ENCODE measurements at places on chromosomes 2 and 18.

GRCh38 chr2:156845806-156846558 lies 409.8 kb downstream of the GPD2 start:
- DNase-seq, result no peak

DNA sequence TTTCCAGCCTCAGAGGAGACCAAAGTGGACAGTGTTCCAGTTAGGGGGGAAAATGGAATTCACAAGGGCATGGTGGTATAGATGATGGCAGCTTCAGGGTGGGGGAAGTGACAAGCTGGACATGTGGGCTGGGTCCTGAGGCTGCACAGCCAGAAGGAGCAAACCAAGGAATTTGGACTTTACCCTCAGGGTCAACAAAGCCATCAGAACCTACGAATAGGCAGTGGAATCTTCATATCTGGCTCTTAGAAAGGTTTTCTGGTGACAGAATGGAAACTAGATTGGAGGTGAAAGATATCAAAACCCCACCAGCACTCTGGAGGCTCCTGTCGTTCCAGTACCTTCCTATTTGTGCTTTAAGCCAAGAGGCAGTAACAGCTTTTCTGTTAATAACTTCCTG lies 127.1 kb downstream of the SETBP1 start:
- DNase-seq, result no peak

DNA sequence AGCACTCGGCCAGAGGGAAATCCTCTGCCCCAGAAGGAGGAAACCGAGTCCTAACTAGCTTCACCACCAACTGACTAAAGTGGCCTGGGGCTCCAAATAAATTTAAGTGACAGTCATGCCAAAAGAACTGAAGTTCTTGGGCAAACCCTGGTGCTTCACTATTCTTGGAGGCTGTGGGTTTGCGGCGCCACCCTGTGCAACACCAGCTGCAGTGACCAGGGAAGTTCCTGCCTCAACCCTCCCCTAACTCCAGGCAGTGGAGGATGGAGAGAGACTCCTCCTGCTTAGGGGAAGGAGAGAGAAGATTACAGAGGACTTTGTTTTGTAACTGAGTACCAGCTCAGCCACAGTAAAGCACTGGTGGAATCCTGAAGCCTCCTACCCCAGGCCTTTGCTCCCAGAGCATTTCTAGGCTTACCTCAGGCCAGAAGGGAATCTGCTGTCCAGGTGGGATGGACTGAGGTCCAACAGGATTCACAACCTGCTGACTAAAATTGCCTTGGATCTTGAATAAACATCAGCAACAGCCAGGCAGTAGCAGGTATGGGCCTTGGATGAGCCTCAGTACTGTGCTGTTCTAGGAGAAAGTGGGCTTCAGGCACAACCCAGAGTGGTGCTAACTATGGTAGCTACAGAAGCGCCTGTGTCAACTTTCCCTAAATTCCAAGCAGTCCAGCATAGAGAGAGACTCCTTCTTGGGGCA lies 29.4 kb upstream of the BMP10 start:
- DNase-seq, result peak; percentile 30

DNA sequence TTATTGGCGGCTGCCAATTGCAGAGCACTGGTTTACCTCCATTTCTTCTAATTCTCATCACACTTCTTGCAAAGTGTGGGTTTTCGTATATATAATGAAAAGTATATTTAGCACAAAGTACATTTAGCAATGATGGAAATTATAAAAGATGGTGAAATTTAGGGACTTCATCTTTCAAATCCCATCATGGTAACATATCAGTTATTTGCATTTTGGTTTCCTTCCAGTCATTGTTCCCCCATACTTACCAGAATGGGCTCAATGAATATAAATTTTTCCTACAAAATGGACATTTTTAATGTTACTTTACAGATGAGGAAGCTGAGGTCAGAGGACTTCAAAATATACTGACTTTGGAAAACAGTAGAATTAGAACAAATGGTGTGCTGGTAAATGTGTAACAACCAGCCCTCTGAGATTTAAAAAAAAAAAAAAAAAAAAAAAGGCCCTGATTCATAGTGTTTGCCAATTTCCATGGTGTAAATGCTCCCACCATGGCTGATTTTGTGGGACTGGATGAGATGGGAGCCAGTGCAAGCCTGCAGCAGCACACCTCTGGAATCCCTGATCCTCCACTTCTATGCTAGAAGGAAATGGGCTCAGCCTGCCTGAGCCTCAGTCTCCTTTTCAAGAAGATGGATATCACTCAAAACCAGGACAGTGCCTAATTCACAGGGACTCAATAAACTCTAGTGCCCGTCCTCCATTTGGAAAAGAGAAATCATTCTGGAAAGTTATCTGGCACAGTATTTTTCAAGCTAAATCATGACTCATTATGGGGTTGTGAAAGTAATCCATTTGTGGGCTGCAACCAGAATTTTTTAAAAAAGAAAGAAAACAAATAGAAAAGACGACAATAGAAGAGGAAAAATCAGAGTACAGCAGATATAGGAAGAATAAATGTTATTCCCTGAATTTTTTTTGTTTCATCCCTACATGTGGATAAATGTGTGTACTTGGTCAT lies 34.0 kb downstream of the LBH start:
- DNase-seq, result peak; percentile 4

- no peak for DNase-seq
Measured at GRCh38 chr2:137449454-137449853, 514.8 kb upstream of the HNMT start.

Data from ELR (cell line).